NCI-H2081 treated with DMSO at 0.1 percent for 48 hours (cell line): ENCODE measurements at places on chromosomes 13 and 19.
A peak's percentile ranks its signal among the peaks of the same experiment; 100 is the strongest.

DNA sequence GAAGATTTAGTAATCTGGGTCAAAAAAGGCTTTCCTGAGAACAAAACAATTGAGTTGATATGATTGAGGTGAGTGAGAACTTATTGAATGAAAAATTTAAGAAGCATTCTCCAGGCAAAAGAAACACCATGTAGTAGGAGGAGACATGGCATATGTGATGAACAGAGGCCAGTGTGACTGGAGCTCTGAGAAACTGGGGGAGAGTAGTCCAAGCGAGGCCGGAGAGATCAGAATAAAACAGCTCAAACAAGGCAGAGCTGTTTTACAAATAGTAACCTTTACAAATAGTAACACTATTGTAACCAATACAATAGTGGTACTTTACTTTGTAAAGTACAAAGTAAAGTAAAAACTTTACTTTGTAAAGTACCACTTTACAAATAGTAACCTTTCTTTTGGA is 1159.1 kb downstream of the PCDH9 start:
- no peak for DNase-seq

- no peak for DNase-seq
Observed at GRCh38 chr19:3479834-3480215, 500 bp downstream of the SMIM24 start.

GRCh38 chr13:44237881-44238421 is 135.7 kb upstream of the SERP2 start:
- DNase-seq, result no peak

- no peak for DNase-seq
Observed at GRCh38 chr19:4455719-4456475, 1.7 kb downstream of the UBXN6 start.

- no peak for DNase-seq
Observed at GRCh38 chr19:35607661-35608060, 4.9 kb upstream of the HAUS5 start.

DNA sequence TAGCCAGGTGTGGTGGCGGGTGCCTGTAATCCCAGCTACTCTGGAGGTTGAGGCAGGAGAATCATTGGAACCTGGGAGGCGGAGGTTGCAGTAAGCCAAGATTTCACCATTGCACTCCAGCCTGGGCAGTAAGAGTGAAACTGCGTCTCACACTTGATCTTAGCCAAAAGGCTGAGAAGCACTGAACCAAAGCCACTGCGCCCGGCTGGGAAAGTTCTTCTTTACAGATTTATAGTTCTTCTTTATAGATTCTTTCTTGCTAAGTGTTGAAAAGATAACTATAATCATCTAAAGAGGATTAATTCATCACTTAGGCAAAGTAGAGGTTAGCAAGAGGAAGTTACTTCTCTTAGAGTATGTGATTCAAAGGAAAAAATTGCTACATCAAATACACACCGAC is 11.1 kb downstream of the ZNF417 start:
- no peak for DNase-seq

GRCh38 chr19:10518444-10519361 is 1.5 kb upstream of the S1PR5 start:
- no peak for DNase-seq

DNA sequence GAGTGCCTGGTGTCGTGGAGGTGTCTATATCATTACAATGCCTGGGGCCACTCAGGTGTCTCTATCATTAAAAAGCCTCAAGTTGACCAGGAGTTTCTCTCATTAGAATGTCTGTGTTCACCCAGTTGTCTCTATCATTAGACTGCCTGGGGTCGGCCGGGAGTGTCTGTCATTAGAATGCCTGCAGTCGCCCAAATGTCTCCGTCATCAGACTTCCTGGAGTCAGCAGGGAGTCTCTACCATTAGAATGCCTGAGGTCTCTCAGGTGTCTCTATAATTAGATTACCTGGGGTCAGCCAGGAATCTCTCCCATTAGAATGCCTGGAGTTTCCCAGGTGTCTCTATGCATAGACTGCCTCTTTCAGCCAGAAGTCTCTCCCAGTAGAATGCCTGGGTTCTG is 1477.6 kb downstream of the UQCRFS1 start:
- no peak for DNase-seq

DNA sequence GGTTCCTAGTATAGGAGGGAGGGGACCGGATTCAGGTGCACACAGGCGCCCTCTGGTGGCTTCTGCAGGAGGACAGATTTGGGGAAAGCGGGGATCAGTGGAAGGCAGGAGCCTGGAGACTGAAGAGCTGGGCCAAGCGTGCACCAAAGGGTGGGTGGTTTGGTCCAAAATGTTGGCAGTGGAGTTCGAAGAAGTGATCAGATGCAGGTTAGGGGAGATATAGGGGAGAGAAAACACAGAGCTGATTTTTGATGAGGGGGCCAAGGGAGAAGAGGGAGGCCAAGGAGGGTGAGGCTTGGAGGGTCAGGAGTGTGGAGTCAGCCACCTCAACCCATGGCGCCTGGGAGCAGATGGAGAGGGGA is 6.8 kb upstream of the CARM1 start:
- DNase-seq, result peak; percentile 7

DNA sequence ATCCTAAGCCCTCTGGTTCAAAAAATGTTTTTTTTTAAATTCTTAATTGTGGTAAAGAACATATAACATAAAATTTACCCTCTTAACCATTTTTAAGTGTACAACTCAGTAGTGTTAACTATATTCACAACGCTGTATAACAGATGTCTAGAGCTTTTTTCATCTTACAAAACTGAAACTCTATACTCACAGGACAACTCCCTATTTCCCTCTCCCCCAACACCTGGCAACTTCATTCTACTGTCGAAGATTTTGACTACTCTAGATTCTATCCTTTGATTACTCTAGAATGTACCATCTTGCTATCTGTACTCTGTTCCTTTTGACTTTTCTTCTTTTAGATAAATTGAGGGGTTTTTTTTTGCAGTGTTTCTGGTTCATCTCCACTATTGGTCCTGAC is 200.4 kb downstream of the KLF12 start:
- DNase-seq, result no peak

- DNase-seq, result no peak
Observed at GRCh38 chr13:42893214-42893671, 98.8 kb downstream of the EPSTI1 start.

GRCh38 chr19:10919352-10920287 is 8.8 kb downstream of the YIPF2 start:
- DNase-seq, result no peak

GRCh38 chr13:50923272-50923671 is 13.7 kb downstream of the RNASEH2B start:
- no peak for DNase-seq

DNA sequence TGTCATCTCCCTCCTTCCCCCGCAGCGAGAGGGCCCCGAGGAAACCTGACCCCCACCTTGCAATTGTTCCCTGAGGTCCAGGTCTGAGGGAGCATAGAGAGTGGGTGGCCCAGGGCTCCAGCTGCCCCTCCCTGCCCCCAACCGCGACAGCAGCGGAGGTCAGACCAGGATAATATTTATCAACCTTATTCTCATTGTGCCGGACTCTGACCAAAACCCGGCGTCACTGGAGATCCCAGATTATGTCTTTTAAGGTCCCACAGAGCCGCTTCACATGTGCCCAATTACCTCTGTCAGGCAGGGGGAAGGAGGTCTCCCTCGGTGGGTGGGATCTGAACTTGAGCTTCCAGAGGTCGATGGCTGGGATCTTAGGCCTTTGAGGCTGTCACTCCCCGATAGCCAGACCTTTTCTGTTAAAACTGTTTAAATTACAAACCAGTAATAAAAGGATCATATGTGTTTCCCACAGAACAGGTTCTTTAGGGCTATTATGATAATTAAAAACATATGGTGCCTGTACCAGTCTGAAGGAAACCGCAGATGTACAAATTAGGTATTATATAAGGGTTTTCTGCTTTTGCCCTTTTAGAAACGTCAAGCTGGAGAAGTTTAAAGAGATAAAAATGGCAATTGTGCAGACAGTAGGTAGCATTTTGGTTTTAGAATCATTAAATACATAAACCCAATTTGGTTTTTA is 195.5 kb downstream of the ZNF536 start:
- no peak for DNase-seq

DNA sequence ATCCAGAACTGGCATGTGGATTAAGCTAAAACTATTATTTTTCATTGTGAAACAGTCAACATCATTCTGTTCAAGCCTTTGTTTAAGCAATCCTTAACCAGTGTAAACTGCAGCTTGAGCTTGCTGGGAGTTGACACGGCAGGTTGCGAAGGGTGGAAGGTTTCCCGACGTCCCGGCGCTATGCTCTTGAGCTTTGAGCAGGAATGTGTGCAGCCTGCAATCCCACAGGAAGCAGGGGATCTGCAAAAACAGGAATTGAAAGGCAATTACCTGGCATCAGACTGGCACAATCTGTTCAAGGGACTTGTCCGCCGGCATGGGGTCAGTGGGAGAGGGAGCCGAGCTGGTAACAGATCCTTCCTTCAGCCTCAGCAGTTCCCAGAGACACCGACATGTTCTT is 586.7 kb upstream of the SGCG start:
- no peak for DNase-seq
